ENCODE measurements at places on chromosomes 5 and 9. TPM values are rescaled to one million over a fixed set of nuclear protein-coding genes. Genes with fewer than 3 reads are reported as not detected.

- no peak for DNase-seq
Measured at GRCh38 chr5:40150896-40151295, 528.8 kb upstream of the PTGER4 start.

- peak; percentile 99 for DNase-seq
Measured at GRCh38 chr9:35657546-35658136, at the start of gene RMRP. RMRP (minus strand) TSS chr9:35658019.

- DNase-seq: no peak
Measured at GRCh38 chr5:75152860-75153259, 83.8 kb downstream of the ANKRD31 start.

DNA sequence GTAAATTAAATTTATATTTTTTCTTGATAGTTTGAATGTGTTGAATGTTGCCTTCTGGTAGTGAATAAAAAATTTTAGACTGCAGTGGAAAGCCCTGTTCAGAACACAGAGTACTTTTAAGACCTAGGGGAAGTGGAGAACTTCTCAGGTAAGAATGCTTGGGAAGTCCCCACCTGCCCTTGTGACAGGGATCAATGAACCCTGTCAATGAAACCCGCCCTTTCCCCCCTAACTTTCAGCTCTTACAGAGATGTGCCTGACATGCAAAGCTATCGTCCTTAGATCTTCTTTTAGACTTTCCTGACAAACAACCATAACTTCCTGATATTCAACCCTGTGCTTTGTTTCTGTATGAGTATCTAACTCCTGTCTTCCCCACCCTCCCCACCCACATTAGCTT is 562.7 kb downstream of the TLE4 start:
- no peak for DNase-seq

DNA sequence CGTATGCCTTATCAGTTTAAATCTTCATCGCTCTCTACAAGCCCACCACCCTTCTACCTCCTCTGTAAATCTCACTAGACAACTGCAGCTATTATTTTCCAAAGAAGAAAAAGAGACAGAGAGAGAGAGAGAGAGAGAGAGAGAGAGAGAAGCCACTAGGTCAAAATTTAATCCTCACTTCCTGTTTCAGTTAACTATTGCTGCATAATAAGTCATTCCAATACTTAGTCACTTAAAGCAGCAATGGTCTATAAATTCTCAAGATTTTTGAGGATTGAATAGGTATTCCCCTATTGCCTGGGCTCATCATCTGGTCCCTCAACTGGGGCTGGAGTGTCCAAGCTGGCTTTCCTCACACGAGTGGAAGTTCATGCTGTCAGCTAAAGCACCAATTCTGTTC is 68.8 kb downstream of the ITGA1 start:
- DNase-seq: no peak

GRCh38 chr5:128736553-128736952 is 198.5 kb upstream of the FBN2 start:
- DNase-seq: no peak

DNA sequence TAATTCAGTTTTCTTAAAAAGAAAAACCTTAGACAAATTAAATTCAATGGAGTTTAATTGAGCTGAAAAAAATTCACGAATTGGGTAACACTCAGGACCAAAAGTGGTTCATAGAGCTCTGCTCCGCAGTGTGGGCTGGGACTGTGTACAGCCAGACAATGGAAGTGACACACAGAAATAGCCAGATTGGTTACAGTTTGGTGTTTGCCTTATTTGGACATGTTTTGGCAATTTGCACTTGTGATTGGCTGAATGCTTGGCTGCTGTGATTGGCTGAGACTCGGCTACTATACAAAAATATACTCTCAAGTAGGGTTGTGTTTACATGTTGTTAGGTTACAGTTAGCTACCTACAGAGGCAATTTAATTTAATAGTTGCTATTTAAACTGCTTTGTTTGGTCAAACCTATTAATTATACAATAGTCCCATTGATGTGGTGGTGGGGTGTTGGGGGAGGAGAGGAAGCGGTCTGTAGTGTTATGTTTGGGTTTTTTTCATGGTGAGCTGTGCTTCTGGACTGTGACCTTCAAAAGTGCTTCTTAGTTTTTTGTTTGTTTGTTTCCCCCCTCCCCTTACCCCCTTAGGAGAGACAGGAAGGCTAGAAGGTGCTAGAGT is 95.2 kb downstream of the CNTLN start:
- DNase-seq: no peak

DNA sequence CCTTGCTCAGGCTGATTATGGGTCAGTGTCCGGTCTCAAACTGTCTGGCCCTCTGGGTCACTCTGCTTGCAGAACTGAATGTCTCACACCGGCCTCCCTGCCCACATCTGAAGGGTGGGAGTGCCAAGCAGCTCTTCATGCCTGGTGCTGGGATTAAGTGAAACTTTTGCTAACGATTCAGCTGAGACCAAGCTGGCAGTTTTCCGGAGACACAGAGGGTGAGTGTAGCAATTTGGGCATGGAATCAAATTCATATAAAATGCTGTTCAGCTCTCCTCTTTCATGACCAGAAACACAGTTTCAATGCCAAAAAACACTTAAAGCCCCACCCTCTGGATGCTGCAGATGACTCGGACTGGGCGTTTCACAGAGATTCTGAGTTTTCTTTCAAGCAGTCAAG is 207.5 kb downstream of the NXNL2 start:
- no peak for DNase-seq

- peak; percentile 4 for DNase-seq
Measured at GRCh38 chr9:135217836-135218235, 130.4 kb downstream of the OLFM1 start.

GRCh38 chr9:108994695-108995094 is 18.6 kb downstream of the CTNNAL1 start:
- peak; percentile 44 for DNase-seq

- DNase-seq: no peak
Measured at GRCh38 chr5:151158287-151158661, 695 bp upstream of the ANXA6 start.

DNA sequence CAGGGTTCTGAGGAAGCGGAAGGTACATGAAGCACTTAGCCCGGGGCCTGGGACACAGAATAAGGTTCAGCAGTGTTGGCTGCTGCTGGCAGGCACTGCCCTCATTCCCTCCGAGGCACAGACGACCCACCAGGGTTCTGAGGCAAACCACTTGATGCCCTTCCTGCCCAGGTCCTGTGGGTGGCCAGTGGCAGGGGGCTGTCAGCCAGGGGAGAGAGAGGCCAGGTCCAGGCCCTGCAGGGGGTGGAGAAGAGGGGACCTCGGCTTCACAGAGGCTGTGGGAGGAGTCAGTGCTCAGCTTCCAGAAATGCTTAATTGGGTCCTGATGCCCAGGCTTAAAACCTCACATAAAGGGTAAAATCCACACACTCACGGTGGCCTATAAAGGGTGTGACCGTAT is 4.4 kb upstream of the ZDHHC12 start:
- DNase-seq: no peak

- DNase-seq: no peak
Measured at GRCh38 chr9:110748251-110748893, 79.8 kb downstream of the MUSK start.

The DEPDC1B gene
- 0.68 TPM for total RNA-seq

The IFNW1 gene
- not detected for total RNA-seq

The HTR1A gene
- not detected for total RNA-seq

The MTREX gene
- total RNA-seq: 25.0 TPM

The EDIL3 gene
- total RNA-seq: not detected

The ESM1 gene
- 0.31 TPM for total RNA-seq

The TEK gene
- 4.2 TPM for total RNA-seq

The RNF180 gene
- total RNA-seq: 5.8 TPM

The NRARP gene
- 0.68 TPM for total RNA-seq

The PCDHGA11 gene
- total RNA-seq: 1.3 TPM

The GPR21 gene
- total RNA-seq: 0.46 TPM

The CA9 gene
- not detected for total RNA-seq

All from right lobe of liver (tissue), 6 donors.